ENCODE measurements at places on chromosomes 2 and 18.

- H3K4me3 ChIP-seq = no peak overlapping the region
- H3K4me1 ChIP-seq = peaks cover 8% of the 10 kb centered on the region
- DNase-seq = no peak
- H3K36me3 ChIP-seq = no peaks in the 10 kb centered on the region
- H3K27ac ChIP-seq = no peak overlapping the region
Measured at GRCh38 chr2:219082332-219082958, 21.7 kb upstream of the IHH start.

GRCh38 chr2:59025157-59025757 lies 784.1 kb upstream of the FANCL start:
- H3K4me3 ChIP-seq = no peak overlapping the region
- H3K27ac ChIP-seq = no peak overlapping the region
- H3K4me1 ChIP-seq = no peaks in the 10 kb centered on the region
- H3K27me3 ChIP-seq = peaks cover 25% of the 10 kb centered on the region
- peak; percentile 42 for DNase-seq
- no peaks in the 10 kb centered on the region for H3K36me3 ChIP-seq

- no peaks in the 10 kb centered on the region for H3K36me3 ChIP-seq
- no peaks in the 10 kb centered on the region for H3K27me3 ChIP-seq
- peaks cover 45% of the 10 kb centered on the region for H3K4me1 ChIP-seq
- H3K27ac ChIP-seq = no peak overlapping the region
- no peak overlapping the region for H3K4me3 ChIP-seq
Measured at GRCh38 chr2:180707884-180708205, 272.6 kb upstream of the UBE2E3 start.

- no peak overlapping the region for H3K27ac ChIP-seq
- 0 out of 2 replicates have a peak, but pooled peaks cover 7% of the 10 kb centered on the region for H3K4me1 ChIP-seq
- H3K4me3 ChIP-seq = no peak overlapping the region
- DNase-seq = peak; percentile 15
- no peaks in the 10 kb centered on the region for H3K27me3 ChIP-seq
Measured at GRCh38 chr2:204982303-204982702, 437.0 kb downstream of the PARD3B start.

GRCh38 chr2:84904717-84905174 lies 710 bp upstream of the TMSB10 start:
- H3K4me1 ChIP-seq = 0 out of 2 replicates have a peak, but pooled peaks cover 4% of the 10 kb centered on the region
- H3K36me3 ChIP-seq = peaks cover 9% of the 10 kb centered on the region
- peak overlapping the region; percentile 79 for H3K27ac ChIP-seq
- DNase-seq = peak; percentile 83
- peak overlapping the region; percentile 95 for H3K4me3 ChIP-seq
- H3K27me3 ChIP-seq = no peaks in the 10 kb centered on the region

DNA sequence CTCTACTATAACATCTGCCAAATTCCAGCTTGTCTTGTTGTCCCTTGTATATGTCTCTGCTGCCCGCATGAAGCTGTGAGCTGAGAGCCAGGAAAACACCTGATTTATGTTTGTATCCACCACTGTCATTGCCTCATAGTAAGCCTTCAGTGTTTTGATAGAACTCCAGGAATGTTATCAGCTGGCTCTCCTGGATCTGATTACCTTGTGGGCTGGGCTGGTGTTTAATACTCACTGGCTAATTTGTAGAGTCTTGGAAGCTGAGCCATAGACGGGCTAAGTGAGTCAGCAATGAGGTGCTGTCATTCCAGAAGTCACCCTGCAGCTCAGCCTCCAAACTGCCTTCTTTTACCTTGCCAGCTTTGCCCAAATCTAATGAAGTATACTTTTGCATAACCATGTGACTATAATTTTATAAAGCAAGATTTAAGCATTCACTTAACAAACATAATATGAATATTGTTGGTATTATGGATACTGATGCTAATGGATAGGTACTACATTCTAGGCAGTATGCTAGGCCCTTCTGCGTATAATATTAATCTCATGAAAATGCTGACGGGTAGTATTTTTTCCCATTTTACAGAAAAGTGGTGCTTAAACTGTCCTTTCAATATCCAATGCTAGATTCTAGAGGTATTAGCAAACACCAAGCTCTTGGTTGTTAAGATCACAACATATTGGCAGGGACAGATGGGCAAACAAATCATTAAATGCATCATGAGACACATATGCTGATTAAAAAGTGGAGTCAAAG lies 62.7 kb upstream of the GATA6 start:
- H3K27ac ChIP-seq = no peak overlapping the region
- H3K4me1 ChIP-seq = no peaks in the 10 kb centered on the region
- peak; percentile 37 for DNase-seq
- no peaks in the 10 kb centered on the region for H3K36me3 ChIP-seq
- H3K4me3 ChIP-seq = no peak overlapping the region

GRCh38 chr2:172970660-172971059 lies 105.0 kb upstream of the MAP3K20 start:
- H3K27me3 ChIP-seq = no peaks in the 10 kb centered on the region
- DNase-seq = no peak
- H3K27ac ChIP-seq = no peak overlapping the region
- peaks cover 11% of the 10 kb centered on the region for H3K4me1 ChIP-seq

DNA sequence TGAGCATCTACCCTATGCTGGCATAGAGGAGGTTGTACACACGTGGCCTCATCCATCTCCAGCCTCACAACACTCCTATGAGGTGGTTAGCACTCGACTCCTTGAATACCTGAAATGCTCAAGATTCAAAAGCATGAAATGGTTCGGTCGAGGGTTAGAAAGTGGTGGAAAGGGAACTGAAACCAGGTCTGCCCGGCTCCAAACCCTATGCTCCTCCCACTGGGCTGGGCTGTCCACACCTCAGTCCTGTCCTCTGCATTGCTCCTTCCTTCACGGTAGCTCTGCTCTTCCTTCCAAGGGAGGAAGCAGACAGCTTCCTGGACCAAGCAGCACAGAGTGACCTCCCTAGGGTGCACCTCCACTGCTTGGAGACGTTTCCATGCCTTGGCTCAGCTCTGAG lies 565.2 kb upstream of the ID2 start:
- H3K27ac ChIP-seq = no peak overlapping the region
- peaks cover 23% of the 10 kb centered on the region for H3K4me1 ChIP-seq
- DNase-seq = no peak
- no peak overlapping the region for H3K4me3 ChIP-seq

DNA sequence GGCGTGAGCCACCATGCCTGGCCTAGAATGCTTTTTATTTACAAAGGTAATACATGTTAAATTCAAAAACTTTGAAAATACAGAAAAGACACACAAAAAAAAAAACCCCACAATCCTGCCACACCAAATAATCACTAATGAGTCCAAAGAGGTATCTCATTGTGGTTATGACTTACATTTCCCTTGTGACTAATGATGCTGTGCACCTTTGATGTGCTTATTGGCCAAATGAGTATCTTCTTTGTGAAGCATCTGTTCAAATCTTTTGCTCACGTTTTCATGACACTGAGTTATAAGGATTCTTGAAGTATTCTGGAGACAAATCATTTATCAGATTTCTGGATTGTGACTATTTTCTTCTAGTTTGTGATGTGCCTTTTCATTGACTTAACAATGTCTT lies 6.4 kb upstream of the NLRC4 start:
- no peak overlapping the region for H3K27ac ChIP-seq
- H3K4me3 ChIP-seq = no peak overlapping the region
- no peaks in the 10 kb centered on the region for H3K27me3 ChIP-seq
- no peaks in the 10 kb centered on the region for H3K4me1 ChIP-seq
- no peak for DNase-seq

- DNase-seq = no peak
- H3K4me1 ChIP-seq = peaks cover 49% of the 10 kb centered on the region
- peaks cover 14% of the 10 kb centered on the region for H3K36me3 ChIP-seq
- no peak overlapping the region for H3K4me3 ChIP-seq
- H3K27me3 ChIP-seq = no peaks in the 10 kb centered on the region
Measured at GRCh38 chr2:46643493-46643892, 164.1 kb downstream of the TMEM247 start.

- peaks cover 17% of the 10 kb centered on the region for H3K4me1 ChIP-seq
- DNase-seq = no peak
- no peak overlapping the region for H3K4me3 ChIP-seq
- no peaks in the 10 kb centered on the region for H3K36me3 ChIP-seq
- no peak overlapping the region for H3K27ac ChIP-seq
- no peaks in the 10 kb centered on the region for H3K27me3 ChIP-seq
Measured at GRCh38 chr2:161994761-161995520, 79.1 kb downstream of the DPP4 start.

- no peaks in the 10 kb centered on the region for H3K36me3 ChIP-seq
- no peaks in the 10 kb centered on the region for H3K27me3 ChIP-seq
- H3K4me3 ChIP-seq = no peak overlapping the region
- H3K4me1 ChIP-seq = no peaks in the 10 kb centered on the region
- DNase-seq = peak; percentile 38
Measured at GRCh38 chr2:129396980-129397599, 582.4 kb upstream of the RAB6C start.
